Peyer's patch (tissue), 4 donors: ENCODE measurements at places on chromosomes 12 and 14. TPM values are rescaled to one million over a fixed set of nuclear protein-coding genes. Genes with fewer than 3 reads are reported as not detected.
A peak's percentile ranks its signal among the peaks of the same experiment; 100 is the strongest.

Gene VCPKMT
- total RNA-seq, result 6.0 TPM

Gene RPL6
- total RNA-seq, result 448 TPM

Gene RERG
- total RNA-seq, result 2.3 TPM

- H3K4me1 ChIP-seq, result no peaks in the 10 kb centered on the region
- H3K4me3 ChIP-seq, result no peak overlapping the region
- no peak for DNase-seq
Observed at GRCh38 chr12:38385486-38385885, 68.9 kb downstream of the ALG10B start.

Gene RNFT2
- 2.8 TPM for total RNA-seq

DNA sequence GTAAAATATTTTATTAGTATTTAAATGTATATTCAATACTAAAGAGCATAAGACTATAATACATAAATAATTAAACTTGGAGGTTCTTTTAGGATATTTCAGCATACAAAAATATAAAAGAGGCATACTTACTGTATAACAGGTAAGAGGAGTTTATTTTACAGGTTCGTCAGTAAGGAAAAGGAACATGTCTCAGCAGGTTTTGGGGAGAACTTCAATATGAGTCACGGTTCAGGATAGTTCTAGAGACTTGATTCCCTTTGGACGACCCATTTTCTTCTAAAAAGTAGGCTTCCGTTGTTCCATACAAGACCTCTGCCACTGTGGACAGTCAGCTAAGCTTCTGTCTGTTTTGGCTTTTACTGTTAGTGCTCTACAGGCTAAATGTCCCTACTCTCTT is 181.1 kb downstream of the ALX1 start:
- no peaks in the 10 kb centered on the region for H3K4me1 ChIP-seq
- H3K36me3 ChIP-seq, result no peaks in the 10 kb centered on the region
- H3K27me3 ChIP-seq, result no peaks in the 10 kb centered on the region

- H3K4me3 ChIP-seq, result no peak overlapping the region
- no peaks in the 10 kb centered on the region for H3K36me3 ChIP-seq
- DNase-seq, result no peak
Observed at GRCh38 chr12:1707051-1707450, 16.2 kb downstream of the ADIPOR2 start.

DNA sequence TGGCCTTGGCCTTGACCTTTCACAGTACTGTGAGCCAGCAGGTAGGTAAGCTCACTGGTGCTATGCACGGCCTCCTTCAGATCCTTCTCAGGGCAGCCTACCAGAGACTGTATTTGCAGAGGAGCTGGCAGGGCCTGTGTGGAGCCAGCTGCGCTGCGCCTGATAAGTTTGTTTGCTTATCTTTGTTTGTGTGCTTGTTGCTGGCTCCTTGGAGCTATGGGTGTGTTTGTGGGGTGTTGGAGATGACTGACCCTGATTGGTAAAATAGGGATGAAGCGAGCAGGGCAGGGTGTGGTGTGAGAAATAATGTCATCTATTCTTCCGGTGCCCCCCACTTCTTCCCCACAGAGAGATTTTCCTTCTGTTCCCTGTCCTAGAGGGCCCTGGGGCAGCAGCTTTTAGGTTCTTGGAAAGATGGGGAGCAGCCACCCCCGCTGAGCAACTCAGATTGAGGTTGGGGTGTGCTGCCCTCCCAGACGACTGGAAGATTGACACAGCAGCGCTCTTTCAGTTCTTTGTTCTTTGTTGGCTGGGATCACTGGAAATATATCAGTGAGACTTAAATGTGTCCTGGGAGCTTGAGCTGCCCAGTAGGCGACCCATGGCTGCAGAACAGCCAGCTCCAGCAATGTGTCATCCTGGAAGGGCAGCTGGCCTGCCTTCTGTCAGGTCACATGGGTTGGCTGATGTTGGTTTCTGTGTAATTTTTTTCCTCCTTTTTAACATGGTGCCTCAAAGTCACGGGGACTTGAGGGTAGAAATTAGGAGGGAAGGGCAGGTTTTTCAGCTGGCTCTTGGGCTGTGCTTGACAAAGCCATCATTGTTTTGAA is 19.6 kb downstream of the MLXIP start:
- H3K36me3 ChIP-seq, result no peaks in the 10 kb centered on the region
- peaks cover 19% of the 10 kb centered on the region for H3K4me1 ChIP-seq
- no peaks in the 10 kb centered on the region for H3K27me3 ChIP-seq

Gene ACSS3
- 4.9 TPM for total RNA-seq

Gene OTX2
- not detected for total RNA-seq

DNA sequence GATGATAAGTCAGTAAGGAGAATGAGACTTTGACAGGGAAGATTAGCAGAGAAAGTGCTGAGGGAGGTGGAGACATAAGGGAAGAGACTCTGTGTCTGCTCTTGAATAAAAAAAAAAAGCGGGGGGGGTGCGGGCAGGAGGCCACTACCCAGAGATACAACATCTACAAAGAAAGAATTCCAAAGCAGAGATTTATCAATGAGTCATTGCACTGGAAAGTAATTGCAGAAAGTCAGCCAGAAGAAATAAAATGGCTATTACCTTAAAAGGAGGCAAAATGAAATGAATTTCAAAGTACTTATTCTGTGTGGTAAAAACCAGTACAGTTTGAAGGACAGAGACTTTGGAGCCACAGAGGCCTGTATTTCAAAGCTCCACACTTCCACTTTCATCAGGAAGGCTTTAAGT is 267.1 kb upstream of the PRKD1 start:
- H3K27me3 ChIP-seq, result no peaks in the 10 kb centered on the region
- no peak overlapping the region for H3K4me3 ChIP-seq
- no peak overlapping the region for H3K27ac ChIP-seq
- DNase-seq, result no peak
- H3K36me3 ChIP-seq, result no peaks in the 10 kb centered on the region

GRCh38 chr12:109223211-109223610 is 85.9 kb downstream of the FOXN4 start:
- no peak overlapping the region for H3K27ac ChIP-seq
- no peaks in the 10 kb centered on the region for H3K36me3 ChIP-seq
- DNase-seq, result no peak
- H3K4me3 ChIP-seq, result no peak overlapping the region

- H3K36me3 ChIP-seq, result no peaks in the 10 kb centered on the region
- H3K4me1 ChIP-seq, result no peaks in the 10 kb centered on the region
- no peak for DNase-seq
- H3K27me3 ChIP-seq, result no peaks in the 10 kb centered on the region
- peak overlapping the region; percentile 94 for H3K4me3 ChIP-seq
- H3K27ac ChIP-seq, result peak overlapping the region; percentile 92
Observed at GRCh38 chr14:74763803-74764531, 851 bp downstream of the YLPM1 start.

GRCh38 chr12:30752255-30752654 is 2.5 kb downstream of the CAPRIN2 start:
- H3K27me3 ChIP-seq, result no peaks in the 10 kb centered on the region
- H3K27ac ChIP-seq, result no peak overlapping the region
- no peak for DNase-seq

Gene ASCL1
- not detected for total RNA-seq

Gene RNF212B
- not detected for total RNA-seq

DNA sequence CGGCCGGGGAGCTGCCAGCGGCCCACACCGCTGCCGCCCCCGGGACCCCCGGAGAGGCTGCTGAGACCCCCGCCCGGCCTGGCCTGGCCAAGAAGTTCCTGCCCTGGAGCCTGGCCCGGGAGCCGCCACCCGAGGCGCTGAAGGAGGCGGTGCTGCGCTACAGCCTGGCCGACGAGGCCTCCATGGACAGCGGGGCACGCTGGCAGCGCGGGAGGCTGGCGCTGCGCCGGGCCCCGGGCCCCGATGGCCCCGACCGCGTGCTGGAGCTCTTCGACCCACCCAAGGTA is 12.8 kb downstream of the SH2B3 start:
- no peak overlapping the region for H3K4me3 ChIP-seq
- H3K27me3 ChIP-seq, result no peaks in the 10 kb centered on the region
- no peak overlapping the region for H3K27ac ChIP-seq
- no peaks in the 10 kb centered on the region for H3K4me1 ChIP-seq
- H3K36me3 ChIP-seq, result no peaks in the 10 kb centered on the region
- no peak for DNase-seq

Gene MUCL1
- total RNA-seq, result not detected

DNA sequence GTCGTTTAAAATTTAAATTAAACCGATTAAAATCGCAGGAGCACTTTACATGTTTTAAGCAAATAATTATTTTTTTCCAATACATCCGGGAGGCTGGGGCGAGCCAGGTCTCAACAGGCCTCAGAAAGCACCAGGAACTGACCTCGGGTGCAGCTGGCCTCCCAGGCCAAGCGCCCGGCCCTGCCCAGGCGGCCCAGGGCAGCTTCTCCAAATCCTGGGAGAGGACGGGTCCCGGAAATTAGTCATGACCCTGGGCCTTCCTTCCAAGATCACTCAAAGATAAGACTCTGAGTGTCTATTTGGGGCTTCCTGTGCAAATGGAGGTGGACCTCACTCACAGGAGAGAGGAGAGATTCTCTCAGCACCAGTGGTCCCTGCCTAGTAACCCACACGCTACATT is 177.1 kb downstream of the BCL11B start:
- H3K27me3 ChIP-seq, result no peaks in the 10 kb centered on the region
- no peak overlapping the region for H3K4me3 ChIP-seq
- H3K4me1 ChIP-seq, result no peaks in the 10 kb centered on the region
- DNase-seq, result no peak

Gene SLC39A5
- total RNA-seq, result 592 TPM

DNA sequence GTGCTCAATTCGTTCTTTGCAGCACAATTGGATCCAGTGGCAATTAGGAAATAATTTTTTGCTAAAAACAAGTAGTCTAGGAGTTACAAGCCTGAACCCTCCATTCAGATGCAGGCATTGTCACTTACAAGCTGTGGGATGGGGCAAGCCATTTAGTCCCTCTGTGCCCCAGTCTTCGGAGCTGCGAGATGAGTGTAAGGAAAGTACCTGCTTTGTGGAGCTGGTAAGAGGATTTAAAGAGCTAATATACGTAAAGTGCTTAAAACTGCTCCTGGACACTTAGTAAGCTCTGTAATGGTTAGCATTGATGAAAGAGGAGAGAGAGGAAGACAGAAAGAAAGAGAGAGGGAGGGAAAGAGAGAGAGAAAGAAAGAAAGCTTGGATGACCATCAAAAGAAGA is 112.5 kb downstream of the LGMN start:
- no peak overlapping the region for H3K4me3 ChIP-seq
- no peak for DNase-seq
- no peak overlapping the region for H3K27ac ChIP-seq
- peaks cover under 1% of the 10 kb centered on the region for H3K36me3 ChIP-seq
- no peaks in the 10 kb centered on the region for H3K4me1 ChIP-seq

DNA sequence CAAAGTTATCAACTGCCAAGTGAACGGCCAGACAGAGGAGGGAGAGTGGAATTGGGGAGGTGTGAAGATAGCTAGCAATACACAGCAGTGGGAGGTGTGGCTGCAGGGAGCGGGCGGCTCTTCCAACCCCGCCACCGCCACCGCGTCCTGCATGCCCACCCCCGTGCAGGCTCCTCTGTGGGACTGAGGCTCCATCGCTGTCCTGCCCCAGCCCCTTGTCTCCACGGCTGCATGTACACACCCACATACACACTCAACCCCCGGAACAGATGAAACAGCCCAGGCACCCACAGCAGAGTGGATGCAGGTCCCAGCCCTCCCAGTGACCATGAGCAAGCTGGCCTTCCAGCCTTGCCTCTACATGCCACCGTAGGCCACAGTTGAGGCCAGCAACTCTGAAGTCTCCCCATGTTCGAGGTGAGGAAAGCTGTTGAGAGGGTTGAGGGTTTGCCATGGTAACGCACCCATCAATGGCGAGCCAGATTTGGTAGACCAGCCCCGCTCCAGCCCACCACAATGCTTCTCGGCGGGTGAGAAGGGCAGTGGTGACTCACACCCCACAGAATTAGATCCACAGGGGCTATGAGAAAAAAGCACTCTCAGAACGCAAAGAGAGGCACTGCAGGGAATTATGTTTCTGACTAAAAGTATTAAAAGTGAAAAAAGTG is 39.3 kb downstream of the PITPNM2 start:
- H3K4me3 ChIP-seq, result no peak overlapping the region
- H3K36me3 ChIP-seq, result peaks cover 4% of the 10 kb centered on the region
- no peak overlapping the region for H3K27ac ChIP-seq
- H3K4me1 ChIP-seq, result peaks cover 7% of the 10 kb centered on the region
- H3K27me3 ChIP-seq, result no peaks in the 10 kb centered on the region
- DNase-seq, result no peak

DNA sequence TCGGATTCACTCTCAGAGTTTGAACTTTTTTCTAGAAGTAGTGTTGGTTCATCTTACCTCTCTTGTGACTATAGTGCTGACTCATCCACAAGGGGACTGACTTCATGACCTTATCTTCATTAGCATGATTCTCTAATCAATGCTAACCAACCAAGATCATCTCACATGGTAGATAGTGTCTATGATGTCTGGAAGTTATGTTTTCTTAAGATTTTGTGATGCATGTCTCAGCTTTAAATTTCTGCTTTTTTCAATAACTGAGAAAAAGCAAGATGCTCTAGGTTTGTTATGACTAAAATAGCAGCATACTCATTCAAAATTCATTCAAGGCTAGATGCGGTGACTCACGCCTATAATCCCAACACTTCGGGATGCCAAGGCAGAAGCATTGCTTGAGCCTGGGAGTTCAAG is 12.3 kb upstream of the SLC35E3 start:
- H3K27me3 ChIP-seq, result no peaks in the 10 kb centered on the region
- H3K36me3 ChIP-seq, result peaks cover 55% of the 10 kb centered on the region
- no peak for DNase-seq
- no peak overlapping the region for H3K4me3 ChIP-seq
- no peak overlapping the region for H3K27ac ChIP-seq

DNA sequence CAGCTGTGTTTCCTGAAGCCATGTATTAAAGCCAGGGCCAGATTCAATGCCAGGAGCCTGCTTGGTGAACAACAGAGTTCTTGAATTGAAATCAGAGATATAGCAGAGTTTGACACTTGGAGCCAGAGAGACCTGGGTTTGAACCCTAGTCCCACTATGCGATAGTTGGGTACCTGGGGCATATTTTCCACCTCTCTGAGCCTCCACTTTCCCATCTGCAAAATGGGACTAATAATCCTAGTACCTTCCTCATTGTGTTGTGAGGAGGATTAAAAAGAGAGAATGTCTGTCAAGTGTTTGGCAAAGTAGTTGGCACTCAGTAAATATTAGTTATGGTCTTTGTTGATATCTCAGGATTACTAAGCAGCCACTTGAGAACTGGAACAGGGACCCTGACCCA is 6.0 kb upstream of the HRK start:
- DNase-seq, result no peak
- H3K36me3 ChIP-seq, result no peaks in the 10 kb centered on the region
- H3K4me3 ChIP-seq, result no peak overlapping the region
- peaks cover 12% of the 10 kb centered on the region for H3K27me3 ChIP-seq
- H3K4me1 ChIP-seq, result peaks cover 4% of the 10 kb centered on the region

Gene AJUBA
- 1.7 TPM for total RNA-seq

Gene SERPINA9
- total RNA-seq, result not detected

DNA sequence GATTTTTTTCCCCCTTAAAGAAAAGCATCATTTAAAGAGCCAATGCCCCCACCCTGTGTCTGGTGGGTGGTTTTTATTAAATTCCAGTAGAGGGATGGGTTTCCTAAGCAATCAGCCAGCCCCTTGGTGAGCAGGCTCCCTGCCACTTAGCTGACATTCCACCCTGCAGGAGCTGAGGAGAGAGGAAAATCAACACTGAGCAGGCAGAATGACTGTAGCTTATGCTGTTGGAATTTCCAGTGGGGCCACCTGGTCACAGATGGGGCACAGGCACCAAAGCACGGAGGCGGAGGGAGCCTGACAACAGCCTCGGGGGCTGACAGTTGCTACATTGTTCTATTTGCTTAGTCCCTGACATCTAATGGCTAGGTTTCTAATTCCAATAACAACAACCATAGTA is 127.7 kb downstream of the TMEM30B start:
- no peak overlapping the region for H3K27ac ChIP-seq
- no peak for DNase-seq
- H3K4me3 ChIP-seq, result no peak overlapping the region

Gene PARPBP
- total RNA-seq, result 2.6 TPM
